Activated CD4-positive, alpha-beta memory T cell treated with anti-CD3 and anti-CD28 coated beads, Interleukin-2, amount 10 ng/mL, durations not matched to agents 7 days and 5 days (primary cell): ENCODE measurements at places on chromosomes 12 and 14. TPM values are rescaled to one million over a fixed set of nuclear protein-coding genes. Genes with fewer than 3 reads are reported as not detected.

GRCh38 chr12:45522227-45522626 lies 207.3 kb upstream of the ARID2 start:
- no peaks in the 10 kb centered on the region for H3K27me3 ChIP-seq
- no peak overlapping the region for H3K4me3 ChIP-seq
- no peak overlapping the region for H3K27ac ChIP-seq
- peaks cover 14% of the 10 kb centered on the region for H3K4me1 ChIP-seq
- H3K36me3 ChIP-seq = no peaks in the 10 kb centered on the region
- DNase-seq = no peak

DNA sequence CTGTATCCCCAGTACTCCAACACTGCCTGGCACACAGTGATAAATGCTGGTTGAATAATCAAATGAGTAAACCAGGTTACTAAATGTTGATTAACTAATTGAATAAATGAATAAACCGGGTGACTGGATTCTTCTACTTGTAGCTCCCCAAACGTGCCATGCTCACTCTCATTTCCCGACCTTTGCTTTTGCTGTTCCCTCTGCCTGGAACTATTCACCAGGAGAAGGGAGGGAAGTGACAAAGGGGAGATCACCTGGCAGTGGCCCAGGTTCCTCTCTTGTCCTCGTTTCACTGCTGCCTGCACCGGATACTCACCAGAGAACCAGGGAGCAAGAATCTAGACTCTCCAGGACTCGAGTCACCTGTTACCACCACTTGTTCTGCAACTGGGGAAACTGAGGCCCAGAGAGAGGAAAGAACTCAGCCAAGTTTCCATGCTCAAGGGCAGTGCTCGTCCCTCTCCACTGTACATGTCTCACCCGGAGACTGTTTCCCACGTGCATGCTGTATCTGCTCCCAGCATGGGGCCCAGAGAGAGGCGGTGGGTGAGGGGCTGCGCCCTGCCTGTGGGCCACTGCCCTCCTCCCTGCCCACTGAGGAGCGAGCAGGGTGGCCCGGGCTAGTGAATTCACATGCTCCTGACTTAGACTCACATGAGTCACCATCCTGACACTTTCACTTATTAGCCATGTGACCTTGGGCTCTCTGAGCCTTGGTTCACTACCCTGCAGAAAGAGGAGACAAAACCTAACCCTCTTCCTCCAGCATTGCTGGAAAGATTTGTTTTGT lies 17.7 kb upstream of the POP5 start:
- H3K4me1 ChIP-seq = no peaks in the 10 kb centered on the region
- no peak overlapping the region for H3K4me3 ChIP-seq
- no peak for DNase-seq
- H3K27ac ChIP-seq = no peak overlapping the region
- no peaks in the 10 kb centered on the region for H3K36me3 ChIP-seq

GRCh38 chr12:119705182-119705581 lies 37.2 kb downstream of the PRKAB1 start:
- H3K4me1 ChIP-seq = no peaks in the 10 kb centered on the region
- H3K4me3 ChIP-seq = no peak overlapping the region
- H3K36me3 ChIP-seq = peaks cover 67% of the 10 kb centered on the region
- no peaks in the 10 kb centered on the region for H3K27me3 ChIP-seq
- no peak for DNase-seq

- DNase-seq = no peak
- peaks cover 8% of the 10 kb centered on the region for H3K27me3 ChIP-seq
- H3K4me1 ChIP-seq = peaks cover 3% of the 10 kb centered on the region
- no peak overlapping the region for H3K4me3 ChIP-seq
Measured at GRCh38 chr14:74952697-74953484, 2.5 kb downstream of the PGF start.

Gene ACVRL1
- total RNA-seq = not detected

DNA sequence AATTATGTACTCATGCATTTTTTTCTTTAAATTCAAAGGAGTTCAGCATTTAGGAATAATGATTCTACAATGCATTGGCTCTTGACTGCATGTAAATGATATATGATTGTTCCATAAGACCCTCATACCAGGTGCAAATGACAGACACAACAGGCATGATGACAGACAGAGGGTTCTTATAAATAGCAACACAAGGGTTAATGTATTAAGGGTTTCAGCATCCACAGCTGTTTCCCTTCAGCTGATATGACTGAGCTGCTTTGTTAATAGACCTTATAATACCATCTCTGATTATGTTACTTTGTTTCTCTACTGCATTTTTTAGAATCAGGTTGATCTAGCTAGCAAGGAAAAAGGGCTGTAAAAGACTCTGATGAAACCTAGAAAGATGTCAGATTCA lies 90.8 kb upstream of the TMTC2 start:
- no peak overlapping the region for H3K4me3 ChIP-seq
- H3K27ac ChIP-seq = no peak overlapping the region
- no peaks in the 10 kb centered on the region for H3K36me3 ChIP-seq

Gene MYL2
- not detected for total RNA-seq

DNA sequence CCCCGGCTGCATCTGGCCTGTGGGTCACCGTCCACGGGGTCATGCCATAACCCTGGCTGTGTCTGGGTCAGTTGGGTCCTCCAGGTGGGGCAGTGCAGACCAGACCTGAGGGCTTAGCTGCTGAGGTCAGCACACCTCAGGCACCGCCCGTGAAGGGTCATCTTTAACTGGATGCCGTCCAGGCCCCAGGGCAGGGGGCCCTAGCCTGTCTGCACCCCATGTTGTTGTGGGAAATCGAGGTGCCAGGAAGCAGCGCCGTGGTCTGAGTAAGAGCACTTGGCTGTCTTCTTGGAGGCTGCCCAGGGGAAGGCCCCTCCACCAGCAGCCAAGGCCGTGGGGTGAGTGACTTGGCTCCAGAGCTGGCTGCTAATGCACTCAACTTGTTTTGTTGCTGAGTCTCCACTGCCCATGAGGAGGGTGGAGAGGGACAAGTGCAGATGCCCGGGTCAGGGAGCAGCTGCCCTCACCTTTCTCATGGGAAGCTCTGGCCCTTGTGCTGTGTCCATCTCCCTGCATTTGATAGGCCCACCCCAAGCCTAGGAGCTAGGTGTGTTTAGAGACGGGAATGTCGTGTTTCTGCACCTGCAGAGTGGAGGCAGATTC lies 317.2 kb downstream of the TMEM121 start:
- no peaks in the 10 kb centered on the region for H3K4me1 ChIP-seq
- H3K27me3 ChIP-seq = no peaks in the 10 kb centered on the region
- H3K27ac ChIP-seq = no peak overlapping the region
- peak; percentile 9 for DNase-seq
- H3K36me3 ChIP-seq = no peaks in the 10 kb centered on the region

- H3K27ac ChIP-seq = no peak overlapping the region
- H3K36me3 ChIP-seq = no peaks in the 10 kb centered on the region
- peaks cover 10% of the 10 kb centered on the region for H3K4me1 ChIP-seq
- H3K4me3 ChIP-seq = no peak overlapping the region
Measured at GRCh38 chr14:68952531-68953195, 26.4 kb downstream of the ACTN1 start.

Gene COX14
- total RNA-seq = 53.5 TPM

DNA sequence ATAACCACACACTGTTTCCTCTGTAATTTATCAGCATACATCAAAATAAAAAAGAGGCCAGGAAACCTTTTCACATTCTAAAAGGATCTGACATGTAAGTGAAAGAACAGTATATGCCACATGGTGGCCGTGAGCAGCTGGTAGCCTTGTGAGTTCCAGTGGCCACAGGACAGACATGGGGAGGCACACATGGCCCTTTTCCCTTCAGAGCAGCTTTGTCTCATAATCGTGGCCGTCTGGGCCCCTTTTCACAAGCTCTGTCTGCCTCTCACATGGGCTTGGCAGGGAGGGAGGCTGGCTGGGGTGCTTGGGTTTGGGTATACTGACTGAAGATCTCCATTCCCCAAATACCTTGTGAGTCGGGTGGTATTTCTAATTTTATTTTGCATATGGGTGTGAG lies 1.5 kb upstream of the ZDHHC22 start:
- H3K4me3 ChIP-seq = no peak overlapping the region
- DNase-seq = no peak
- peaks cover 11% of the 10 kb centered on the region for H3K4me1 ChIP-seq
- no peaks in the 10 kb centered on the region for H3K36me3 ChIP-seq
- H3K27ac ChIP-seq = no peak overlapping the region
- peaks cover 76% of the 10 kb centered on the region for H3K27me3 ChIP-seq

DNA sequence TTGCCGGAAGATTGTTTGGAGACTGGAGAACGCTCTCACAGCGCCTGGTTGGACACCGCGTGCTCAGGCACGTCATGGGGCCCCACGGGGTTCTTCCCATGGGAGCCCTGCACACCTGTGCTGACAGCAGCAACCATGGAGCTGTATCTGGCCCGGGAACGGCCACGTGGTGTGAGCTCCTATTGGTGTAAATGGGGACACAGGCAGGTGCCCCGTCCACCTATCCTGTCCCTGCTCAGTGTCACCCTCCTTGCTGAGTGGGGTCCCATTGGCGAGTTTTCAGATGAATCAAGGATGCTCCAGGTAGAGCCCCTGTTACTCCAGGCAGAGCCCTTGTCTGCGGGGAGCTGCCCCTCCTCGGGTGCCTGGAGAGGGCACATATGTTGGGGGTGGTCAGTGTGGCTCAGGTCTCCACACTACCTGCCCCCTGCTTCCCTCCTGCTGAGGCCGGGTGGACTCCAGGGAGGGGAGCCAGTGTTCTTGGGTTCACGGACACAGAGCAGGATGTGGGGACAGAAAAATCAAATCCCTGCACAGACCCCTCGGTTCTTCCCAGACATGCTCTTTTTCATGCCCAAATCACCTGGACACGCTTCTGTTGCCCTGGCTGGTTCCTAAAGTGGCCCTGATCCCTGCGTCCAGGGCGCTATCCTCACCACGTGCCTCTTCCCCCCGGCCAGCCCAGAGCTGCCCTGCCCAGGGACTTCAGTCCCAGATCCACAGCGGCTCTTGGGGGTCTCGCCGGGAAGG lies 250.1 kb downstream of the ADGRD1 start:
- no peak overlapping the region for H3K4me3 ChIP-seq
- no peak overlapping the region for H3K27ac ChIP-seq
- H3K4me1 ChIP-seq = no peaks in the 10 kb centered on the region

Gene MANSC4
- not detected for total RNA-seq

- H3K27ac ChIP-seq = no peak overlapping the region
- peaks cover 25% of the 10 kb centered on the region for H3K4me1 ChIP-seq
- DNase-seq = no peak
- no peaks in the 10 kb centered on the region for H3K27me3 ChIP-seq
- peaks cover 44% of the 10 kb centered on the region for H3K36me3 ChIP-seq
- no peak overlapping the region for H3K4me3 ChIP-seq
Measured at GRCh38 chr12:12686925-12687324, 9.1 kb downstream of the GPR19 start.

Gene NFYB
- total RNA-seq = 22.7 TPM

DNA sequence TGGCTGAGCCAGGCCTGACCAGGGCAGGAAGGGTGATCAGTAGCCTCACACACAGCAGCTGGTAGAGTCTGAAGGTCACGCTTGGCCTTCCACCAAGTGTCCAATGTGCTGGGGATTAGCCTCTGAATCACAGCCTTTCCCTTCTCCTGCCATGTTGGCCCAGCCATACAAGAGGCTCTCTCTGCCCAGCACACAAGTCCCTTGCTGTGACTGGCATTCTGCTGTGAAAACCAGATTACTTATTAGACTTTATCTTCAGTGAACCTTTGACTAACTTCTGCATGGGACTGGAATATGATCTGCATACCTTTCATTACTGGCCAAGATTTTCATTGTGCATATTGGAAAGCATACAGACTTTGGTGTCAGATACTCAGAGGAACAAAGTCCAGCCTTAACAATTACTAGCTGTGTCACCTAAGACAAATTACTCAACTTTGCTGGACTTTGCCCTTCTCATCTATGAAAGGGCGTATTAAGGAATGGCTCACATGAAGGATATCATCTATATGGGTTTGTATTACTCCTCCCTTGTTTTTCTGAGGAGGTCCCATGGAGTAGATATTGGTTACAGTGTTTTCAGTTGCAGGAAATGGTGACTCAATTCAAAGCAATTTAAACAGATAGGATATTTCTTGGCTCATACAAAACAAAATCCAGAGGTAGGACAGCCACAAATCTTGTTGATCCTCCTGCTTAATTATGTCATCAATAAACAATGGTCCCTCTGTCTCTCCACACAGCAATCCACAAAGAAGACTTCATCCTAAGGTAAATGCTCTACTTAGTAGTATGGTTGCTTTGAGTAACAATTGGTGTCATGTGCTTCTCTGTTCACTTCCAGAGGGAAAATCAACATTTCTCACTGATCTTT lies 99.6 kb downstream of the DYRK2 start:
- no peaks in the 10 kb centered on the region for H3K36me3 ChIP-seq
- H3K4me3 ChIP-seq = no peak overlapping the region
- no peaks in the 10 kb centered on the region for H3K4me1 ChIP-seq
- H3K27me3 ChIP-seq = no peaks in the 10 kb centered on the region
- DNase-seq = no peak

DNA sequence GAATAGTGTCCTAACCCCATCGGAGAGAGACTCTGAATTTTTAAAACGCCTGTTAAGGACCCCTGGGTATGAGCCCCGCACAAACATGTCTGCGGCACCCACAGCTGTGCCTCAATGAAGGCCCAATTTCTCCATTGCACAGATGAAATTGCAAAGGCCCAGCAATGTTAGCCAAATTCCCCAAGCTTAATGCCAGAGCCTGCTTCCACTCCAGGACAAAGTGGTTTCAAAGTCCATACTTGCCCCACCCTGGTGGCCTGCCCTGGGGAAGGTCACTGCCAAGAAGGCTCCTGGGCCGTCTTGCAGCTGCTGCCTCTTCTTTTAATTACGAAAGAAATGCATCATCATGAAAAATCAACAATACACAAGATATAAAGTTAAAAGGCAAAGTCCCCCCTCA lies 1179.7 kb downstream of the VRK1 start:
- no peaks in the 10 kb centered on the region for H3K27me3 ChIP-seq
- H3K36me3 ChIP-seq = peaks cover 36% of the 10 kb centered on the region
- H3K4me3 ChIP-seq = peak overlapping the region; percentile 86
- H3K27ac ChIP-seq = peak overlapping the region; percentile 90

GRCh38 chr14:23877111-23877510 lies 76.5 kb upstream of the DHRS4 start:
- H3K4me3 ChIP-seq = no peak overlapping the region
- DNase-seq = no peak

DNA sequence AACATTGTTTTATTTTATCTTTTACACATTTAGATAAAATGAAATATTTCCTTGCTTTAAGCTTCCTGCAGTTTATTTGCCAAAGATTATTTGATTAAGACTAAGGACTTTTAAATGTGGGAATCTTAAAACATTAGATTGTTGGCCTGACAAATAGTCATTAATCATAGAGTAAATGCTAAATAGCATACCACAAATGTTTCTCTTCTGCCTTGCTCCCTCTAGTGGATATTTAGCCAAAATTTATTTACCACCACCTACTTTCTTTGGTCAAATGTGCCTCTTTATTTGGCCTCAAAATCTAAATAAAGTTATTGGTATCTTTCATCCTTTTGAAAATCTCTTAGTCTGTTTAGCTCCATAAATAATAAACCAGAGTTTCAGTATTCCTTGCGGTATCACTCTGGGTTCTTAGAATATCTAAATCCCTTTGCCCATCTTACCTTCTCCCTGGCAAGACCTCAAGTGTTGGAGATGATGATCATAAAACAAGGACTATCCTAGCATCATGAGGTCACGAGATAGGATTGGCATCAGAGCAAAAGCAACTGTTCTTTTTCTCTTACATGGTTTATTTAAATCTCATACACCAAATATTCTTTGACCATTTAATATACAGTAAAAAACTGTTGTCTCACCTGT lies 150.6 kb upstream of the AEBP2 start:
- H3K36me3 ChIP-seq = no peaks in the 10 kb centered on the region
- no peaks in the 10 kb centered on the region for H3K4me1 ChIP-seq
- no peaks in the 10 kb centered on the region for H3K27me3 ChIP-seq
- H3K4me3 ChIP-seq = no peak overlapping the region
- no peak overlapping the region for H3K27ac ChIP-seq
- DNase-seq = no peak

Gene GOLGA5
- 24.0 TPM for total RNA-seq

- no peak overlapping the region for H3K4me3 ChIP-seq
- no peaks in the 10 kb centered on the region for H3K27me3 ChIP-seq
- peaks cover 12% of the 10 kb centered on the region for H3K36me3 ChIP-seq
- no peak for DNase-seq
Measured at GRCh38 chr14:91009501-91010152, 50.8 kb downstream of the RPS6KA5 start.
